ENCODE measurements at places on chromosomes 5 and 9.

DNA sequence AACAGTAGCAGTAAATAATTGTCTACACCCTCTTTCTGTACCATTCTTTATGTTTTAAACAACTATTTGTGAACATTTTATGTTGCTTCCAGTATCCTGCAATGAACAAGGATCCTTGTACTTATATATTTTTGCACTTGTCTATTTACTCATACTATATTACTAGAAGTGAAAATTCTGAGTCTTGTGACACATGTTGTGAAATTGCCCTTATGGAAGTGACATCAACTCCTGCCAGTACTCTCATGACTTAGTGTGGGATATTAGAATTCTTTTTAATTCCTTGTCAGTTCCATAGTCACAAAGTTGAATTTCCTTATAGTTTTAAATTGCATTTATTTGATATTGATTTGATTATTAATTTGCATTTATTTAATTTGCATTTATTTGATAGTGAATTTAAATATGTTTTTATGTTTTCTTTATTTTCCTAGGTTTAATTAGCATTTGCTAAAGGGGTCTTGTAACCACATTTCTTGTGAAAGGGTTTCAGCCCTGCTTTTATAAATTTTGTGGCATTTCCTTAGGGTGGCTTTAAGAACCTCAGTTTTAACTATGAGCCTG is 27.7 kb downstream of the PARP8 start:
- DNase-seq: no peak

- no peak for DNase-seq
Measured at GRCh38 chr5:180294411-180294810, 2.5 kb upstream of the MAPK9 start.

DNA sequence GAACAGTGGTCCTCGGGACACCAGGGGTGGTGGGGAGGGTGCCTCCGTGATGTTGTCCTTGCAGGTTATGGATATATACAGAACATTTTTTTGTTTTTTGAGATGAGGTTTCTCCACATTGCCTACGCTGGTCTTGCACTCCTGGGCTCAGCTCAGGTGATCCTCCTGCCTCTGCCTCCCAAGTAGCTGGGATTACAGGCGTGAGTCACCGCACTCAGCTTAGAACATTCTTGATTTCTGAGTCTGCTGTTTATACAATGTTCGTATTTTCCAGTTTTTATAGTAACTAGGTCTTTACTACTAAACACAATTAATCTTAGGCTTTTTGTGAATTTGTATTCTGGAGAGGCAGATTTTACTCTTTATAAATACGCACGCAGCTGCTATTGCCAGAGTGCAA is 6.0 kb downstream of the PMPCA start:
- DNase-seq: no peak

GRCh38 chr5:153964880-153965645 is 73.6 kb downstream of the FAM114A2 start:
- peak; percentile 67 for DNase-seq

DNA sequence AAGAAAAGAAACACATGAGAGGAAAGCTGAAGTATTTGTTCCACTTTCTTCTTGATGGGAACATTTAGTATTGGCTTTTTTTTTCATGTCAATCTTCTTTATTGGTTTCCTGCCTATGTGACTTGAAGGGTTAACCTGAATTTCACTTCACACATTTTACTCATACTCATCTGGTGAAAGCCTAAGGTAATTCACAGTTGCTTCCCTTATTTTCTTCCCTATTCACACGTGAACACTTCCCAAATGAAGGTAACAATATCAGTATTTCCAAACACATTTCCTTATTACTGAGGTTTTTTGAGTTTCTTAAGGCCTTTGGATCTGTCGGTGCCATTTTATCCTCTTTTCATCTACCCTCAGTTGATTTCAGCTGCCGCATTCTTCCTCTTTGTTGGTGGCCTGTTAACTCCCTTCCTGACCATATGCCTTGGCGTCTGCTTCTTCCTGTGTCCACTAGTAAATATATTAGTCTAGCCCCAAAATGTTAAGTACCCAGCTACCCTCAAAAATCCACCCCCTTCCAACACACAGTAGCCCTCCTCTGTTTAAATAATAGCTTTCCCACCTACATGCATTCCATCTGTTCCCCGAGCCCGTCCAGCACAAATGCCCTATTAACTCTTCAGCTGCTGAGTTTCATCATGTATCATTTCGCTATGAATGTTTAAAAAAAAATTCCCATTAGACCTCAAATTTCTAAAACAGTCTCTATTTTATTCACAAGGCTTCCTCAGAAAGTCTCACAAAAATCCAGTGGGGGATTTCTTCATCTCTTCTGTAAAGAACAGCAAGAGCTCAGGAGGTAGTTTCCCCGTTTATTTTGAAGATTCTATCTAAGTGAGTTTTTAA is 97.3 kb downstream of the USP20 start:
- peak; percentile 32 for DNase-seq

DNA sequence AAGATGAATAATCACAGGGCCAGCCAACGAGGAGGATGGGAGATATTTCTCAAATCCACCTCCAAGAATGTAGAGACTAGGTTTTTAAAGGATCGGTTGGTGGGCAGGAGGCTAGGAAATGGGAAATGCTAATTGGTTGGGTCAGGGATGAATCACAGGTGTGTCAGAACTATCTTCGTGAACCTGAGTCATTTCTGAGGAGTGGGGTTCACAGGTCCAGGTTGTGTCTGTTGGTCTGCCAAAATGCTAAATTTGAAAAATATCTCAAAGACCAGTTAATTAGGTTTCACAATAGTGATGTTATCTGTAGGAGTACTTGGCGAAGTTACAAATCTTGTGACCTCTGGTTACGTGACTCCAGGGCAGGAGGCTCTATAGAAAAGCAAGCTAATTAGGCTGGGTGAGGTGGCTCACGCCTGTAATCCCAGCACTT is 2.6 kb upstream of the PLAA start:
- no peak for DNase-seq

- DNase-seq: no peak
Measured at GRCh38 chr5:107424491-107424890, 246.2 kb downstream of the EFNA5 start.

- no peak for DNase-seq
Measured at GRCh38 chr5:23014266-23014665, 161.1 kb upstream of the CDH12 start.

- DNase-seq: no peak
Measured at GRCh38 chr5:103373597-103374472, 115.3 kb downstream of the MACIR start.

DNA sequence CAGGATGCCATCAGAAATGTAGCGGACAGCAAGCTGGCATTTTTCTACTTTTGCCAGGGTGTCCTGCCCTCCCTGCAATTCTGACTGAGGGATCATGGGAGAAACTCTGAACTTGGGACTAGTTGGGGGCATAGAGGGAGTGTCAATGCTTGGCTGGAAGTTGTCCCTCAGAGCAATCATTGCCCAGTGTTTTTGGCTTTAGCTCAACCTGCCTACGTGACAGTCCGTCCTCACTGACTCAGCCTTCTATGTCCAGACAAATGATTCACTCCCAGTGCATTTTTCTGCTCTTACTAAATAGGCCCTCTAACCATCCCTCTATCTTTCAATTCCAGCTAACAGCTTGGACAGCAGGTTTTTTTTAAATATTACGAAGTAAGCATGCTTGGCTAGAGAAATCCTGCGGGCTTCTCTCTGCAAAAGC is 627.4 kb downstream of the TLR4 start:
- DNase-seq: peak; percentile 40

GRCh38 chr5:135312255-135312935 is 86.6 kb downstream of the MACROH2A1 start:
- no peak for DNase-seq

DNA sequence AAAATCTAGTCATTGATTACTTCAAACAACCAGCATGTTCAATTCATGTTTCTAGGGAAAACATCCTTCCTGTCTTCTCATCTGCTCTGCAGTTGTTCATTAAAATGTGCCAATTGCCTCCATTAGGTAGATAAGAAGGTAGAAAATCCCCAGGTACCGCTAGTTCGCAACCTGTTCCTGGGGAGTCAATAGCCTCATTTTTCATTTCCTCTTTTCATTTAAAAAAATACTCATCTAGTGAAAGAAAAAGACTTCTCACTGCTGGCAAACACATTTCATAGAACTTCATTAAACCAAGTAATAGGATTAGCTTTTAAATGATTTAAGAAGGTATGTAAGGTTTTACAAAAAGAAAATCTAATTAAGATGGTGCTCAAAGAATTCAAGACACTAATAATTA is 113.3 kb downstream of the MARCHF11 start:
- DNase-seq: no peak

- no peak for DNase-seq
Measured at GRCh38 chr5:176730815-176731475, 79.4 kb upstream of the UNC5A start.

GRCh38 chr5:175653763-175654162 is 4.1 kb upstream of the HRH2 start:
- no peak for DNase-seq

GRCh38 chr5:119309326-119309725 is 46.5 kb upstream of the TNFAIP8 start:
- no peak for DNase-seq

DNA sequence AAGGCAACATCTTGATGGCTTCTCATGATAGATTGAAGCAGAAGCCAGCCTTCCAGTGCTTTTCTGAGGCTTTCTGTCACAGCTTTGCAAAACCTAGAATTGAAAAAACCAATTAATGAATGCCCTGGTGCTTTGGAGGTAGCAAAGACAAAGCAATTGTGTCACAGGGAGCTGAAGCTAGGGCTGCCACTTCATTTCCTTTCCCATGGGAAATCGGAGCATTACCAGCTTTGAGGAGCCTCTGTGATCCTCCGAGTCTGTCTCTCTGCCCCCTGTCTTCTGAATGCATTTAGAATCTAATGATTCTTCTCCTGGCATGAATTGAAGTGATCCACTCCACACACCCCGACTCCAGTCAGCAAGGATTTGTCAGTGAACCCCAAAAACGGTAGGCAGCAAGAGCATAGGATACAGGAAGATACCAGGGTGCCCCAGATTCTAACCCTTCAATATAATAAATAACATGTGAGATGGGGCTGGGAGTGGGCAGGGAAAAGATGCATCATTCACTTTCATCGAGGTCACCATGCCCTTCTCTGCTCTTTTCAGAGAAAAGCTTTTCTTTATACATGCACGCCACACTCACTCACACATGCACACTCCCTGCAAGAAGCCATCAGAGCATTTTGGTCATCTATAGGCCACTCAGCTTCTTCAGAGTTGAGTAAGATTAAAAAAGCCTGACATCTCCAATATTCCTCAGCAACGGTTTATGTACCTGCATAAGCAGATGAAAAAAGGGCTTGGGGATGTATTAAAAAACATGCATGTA is 247.7 kb upstream of the ZNF462 start:
- no peak for DNase-seq

GRCh38 chr9:83935276-83935935 is 14.2 kb upstream of the KIF27 start:
- peak; percentile 80 for DNase-seq

- peak; percentile 99 for DNase-seq
Measured at GRCh38 chr5:150469718-150470469, 20.4 kb upstream of the RPS14 start.

DNA sequence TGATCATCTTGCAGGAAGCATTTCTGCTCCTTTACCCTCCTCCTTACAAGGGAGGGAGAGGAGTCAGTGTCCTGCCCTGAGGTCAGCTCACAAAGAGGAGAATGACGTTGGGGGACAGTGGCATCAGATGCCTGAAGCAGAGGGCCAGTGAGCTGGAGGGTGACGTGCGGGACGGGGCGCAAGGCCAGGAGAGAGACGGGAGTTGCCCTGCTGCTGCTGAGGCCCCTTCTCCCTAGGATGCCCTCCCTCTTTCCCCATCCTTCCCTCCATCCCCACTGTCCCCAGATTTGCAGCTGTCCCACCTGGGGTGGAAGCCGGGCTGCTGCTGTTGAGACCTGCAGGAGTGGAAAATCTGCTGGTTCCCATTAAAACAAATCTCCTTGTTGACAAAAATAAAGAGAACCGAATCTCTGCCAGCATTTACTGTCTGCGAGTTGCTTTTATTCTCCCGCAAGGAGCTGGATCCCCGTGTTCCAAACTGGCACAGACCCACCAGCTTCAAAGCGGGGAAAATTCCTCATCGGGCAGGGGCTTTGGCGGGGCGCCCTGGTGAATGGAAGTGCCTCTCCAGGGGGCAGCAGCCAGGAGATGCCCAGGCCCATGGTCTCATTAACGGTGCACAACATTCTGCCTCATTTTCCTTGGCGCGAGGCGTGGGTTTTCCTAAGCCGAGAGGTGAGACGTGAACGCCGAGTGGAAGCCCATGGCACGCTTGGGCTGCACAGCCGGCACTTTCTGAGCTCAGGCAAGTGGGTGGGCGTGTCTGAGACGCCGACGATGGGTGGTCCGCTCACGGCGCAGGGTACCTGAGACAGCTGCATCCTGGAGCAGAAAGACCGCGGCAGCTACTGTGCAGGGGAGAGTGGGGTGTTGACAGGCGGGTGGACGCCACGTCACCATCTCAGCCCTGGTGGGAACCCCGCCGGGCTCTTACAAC is 13.9 kb upstream of the COL5A1 start:
- DNase-seq: no peak

DNA sequence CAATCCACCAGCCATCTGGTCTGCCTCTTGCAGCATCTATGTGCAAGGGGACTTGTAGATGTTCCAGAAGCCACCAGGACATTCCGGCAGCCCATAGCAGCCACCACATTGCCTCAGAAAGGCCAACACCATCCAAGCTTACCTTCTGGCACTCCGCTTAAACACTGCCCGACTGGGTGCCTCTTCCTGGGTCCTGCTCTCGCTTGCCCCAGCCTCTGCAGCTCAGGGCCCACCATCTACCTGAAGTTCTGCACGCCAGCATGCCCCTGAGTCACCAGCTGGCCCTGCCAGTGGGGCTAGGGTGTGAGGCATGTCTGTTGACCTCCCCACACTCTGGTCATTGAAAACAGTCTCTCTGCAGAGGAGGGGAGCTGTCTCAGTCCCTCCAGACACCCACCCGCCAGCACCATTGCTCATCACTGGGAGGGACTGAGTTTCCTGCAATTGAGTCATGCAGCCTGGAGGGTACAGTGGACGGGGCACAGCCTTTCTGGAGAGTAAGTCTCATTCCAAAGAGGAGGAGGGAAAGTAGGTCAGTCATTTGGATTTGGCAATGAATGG is 16.9 kb upstream of the COL5A1 start:
- peak; percentile 98 for DNase-seq
